ENCODE measurements at places on chromosomes 5 and 9. TPM values are rescaled to one million over a fixed set of nuclear protein-coding genes. Genes with fewer than 3 reads are reported as not detected.

The RNF183 gene
- not detected for total RNA-seq

The DTWD2 gene
- 10.5 TPM for total RNA-seq

The RNF208 gene
- total RNA-seq: 15.6 TPM

The ENHO gene
- 0.60 TPM for total RNA-seq

The GCNT4 gene
- total RNA-seq: 0.35 TPM

The OR1J2 gene
- not detected for total RNA-seq

The GPR151 gene
- total RNA-seq: not detected

The TMOD1 gene
- total RNA-seq: 149 TPM

The FBP2 gene
- total RNA-seq: 0.62 TPM

The NSG2 gene
- total RNA-seq: not detected

The COL27A1 gene
- 7.0 TPM for total RNA-seq

The C5orf52 gene
- not detected for total RNA-seq

The CORO2A gene
- total RNA-seq: 1.4 TPM

The SPINK6 gene
- not detected for total RNA-seq

The GALNT12 gene
- total RNA-seq: 0.91 TPM

The OLFM1 gene
- total RNA-seq: 25.5 TPM

The SPATA31E1 gene
- total RNA-seq: not detected

Data from left cardiac atrium (tissue), 4 donors.